Astrocyte (in vitro differentiated cells and primary cell): ENCODE measurements at places on chromosomes 4 and X.

- DNase-seq: no peak
These were observed 28.4 kb upstream of the WFS1 start for GRCh38 chr4:6241062-6241845.

GRCh38 chrX:13009273-13009672 lies 34.4 kb downstream of the TMSB4X start:
- no peak for DNase-seq

DNA sequence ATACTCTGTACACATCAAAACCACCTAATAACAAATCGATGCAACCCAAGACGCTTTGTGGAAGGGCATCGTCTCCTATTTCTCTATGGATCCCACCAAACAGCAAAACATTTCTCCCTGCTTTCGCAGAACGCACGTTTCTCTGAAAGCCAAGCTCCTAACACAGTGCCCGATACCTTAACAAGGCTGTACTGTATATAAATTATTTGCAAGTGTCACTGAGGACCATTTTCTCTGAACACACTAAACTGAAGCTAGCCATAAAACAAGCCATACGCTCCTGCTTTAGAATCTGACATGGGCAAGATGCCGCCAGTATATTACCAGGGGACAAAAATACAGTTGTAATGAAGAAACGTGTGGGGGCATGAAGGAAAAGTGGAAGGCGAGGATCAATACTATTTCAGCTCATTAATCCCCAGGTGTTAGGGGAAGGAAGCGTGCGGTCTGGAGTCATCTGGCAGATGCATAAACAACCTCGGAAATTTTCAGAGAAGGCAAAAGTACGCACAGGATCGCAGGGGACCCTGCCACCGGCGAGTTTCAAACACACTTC lies 703 bp downstream of the KCNIP4 start:
- no peak for DNase-seq

DNA sequence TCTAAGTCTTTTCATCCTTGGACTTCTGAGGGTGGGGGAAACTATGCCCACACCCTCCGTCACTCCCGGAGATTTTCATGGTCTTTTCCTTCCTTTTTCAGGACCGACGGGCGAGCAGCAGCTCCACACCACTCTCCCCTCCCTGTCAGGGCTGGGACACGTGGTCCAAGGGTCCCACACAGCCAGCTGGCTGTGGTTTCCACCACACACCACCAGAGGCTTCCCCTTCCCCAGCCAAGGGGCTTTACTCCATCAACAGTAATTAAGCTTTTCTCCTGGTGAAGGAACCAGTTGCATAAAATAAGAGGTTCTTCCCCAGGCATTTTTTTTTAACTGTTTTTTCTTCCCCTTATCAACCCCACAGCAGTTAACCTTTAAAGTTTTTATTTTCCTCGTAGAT lies 453.9 kb downstream of the GPAT3 start:
- DNase-seq: no peak

- DNase-seq: no peak
These were observed 103.3 kb upstream of the GATB start for GRCh38 chr4:151864068-151864467.

- DNase-seq: no peak
These were observed 438.1 kb downstream of the GBA3 start for GRCh38 chr4:23130845-23131244.

DNA sequence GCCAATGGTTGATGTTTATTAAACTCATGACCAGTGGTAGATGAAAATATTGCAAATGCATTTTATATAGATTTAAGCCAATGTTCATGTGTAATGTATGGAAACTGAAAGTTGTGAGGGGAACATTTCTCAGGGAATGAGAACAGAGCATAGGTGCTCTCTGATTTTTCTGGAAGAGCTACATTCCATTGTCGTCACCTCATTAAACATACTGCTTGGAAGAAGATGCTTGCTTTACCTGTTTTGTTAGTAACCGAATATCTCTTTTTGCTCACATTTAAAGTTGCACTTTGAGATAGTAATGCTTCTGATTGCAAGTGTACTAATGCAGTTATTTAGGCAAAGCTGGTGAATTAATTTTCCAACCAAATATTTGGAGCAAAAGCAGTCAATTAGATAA lies 93.8 kb upstream of the CLCN4 start:
- no peak for DNase-seq

GRCh38 chr4:81914623-81915022 lies 442.9 kb upstream of the RASGEF1B start:
- no peak for DNase-seq

GRCh38 chr4:139844459-139845036 lies 178.9 kb downstream of the MGST2 start:
- no peak for DNase-seq

DNA sequence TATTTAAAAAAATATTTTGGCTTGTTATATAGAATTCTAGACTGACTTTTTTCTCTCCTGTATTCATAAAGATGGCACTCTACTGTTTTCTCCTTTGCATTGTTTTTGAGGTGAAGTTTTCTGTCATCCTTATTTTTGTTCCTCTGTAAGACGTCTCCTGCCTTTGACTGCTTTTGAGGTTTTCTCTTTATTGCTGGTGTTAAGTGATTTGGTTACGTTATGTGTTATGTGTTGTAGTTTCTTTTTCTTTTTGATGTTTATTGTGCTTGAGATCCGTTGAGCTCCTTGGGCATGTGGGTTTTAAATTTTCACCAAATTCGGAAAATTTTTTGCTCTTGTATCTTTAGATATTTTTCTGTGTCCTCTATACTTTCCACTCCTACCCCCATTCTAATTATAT lies 50.0 kb downstream of the KDM6A start:
- no peak for DNase-seq

DNA sequence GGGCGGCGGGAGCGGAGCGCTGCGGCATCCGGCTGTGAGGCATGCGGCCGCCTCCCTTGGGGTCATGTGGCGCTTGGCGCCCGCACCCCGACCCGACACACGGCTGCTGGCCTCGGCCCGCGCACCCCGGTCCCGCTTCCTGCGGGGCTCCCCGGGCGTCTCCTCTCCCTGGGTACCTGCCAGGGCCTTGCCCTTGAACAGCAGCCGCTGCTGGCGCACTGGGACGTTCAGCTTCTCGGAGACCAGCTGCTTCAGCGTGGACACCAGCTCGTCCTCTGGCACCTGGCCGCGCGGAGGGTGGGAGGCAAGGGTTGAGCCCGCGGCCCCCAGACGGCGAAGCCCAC lies 391 bp downstream of the UBL4A start:
- no peak for DNase-seq

- no peak for DNase-seq
These were observed 196.2 kb downstream of the CBR4 start for GRCh38 chr4:168813890-168814289.

DNA sequence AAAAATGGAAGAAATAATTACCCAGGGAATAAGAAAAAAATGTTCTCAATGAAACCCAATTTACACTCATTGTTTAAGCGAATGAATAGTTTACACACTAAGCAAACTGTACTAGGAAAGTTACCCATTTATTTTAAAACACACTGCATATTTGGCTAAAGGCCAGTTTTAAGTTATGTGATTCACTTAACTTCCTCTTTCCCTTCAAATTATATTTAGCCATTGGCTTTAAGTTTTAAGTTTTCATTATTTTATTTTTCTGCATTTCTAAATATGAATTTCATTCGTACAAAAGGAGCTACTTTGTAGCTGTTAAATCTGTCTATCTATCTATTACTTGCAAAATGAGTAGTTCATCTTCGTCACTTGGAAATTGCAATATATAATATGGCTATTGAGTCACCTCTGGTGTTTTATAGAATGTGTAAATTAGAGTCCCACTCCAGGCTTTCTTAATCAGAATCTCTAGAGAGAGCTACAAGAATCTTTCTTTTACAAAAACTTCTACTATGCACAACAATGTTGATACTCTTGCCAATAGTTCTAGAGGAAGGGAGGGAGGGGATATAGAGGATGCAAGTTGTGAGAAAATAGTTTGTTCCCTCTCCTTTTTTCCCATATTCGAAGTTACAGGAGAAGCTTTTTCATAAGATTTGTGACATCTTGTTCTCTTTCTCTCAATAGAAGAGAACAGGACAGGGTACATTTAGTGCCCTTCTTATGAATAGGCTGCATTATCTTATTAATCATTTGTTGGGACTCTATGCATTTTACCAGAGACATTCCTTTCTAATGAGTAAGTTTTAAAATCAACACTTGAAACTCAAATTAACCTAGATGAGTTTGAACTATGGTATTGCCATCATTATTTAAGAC lies 41.8 kb downstream of the SULT1B1 start:
- DNase-seq: peak; percentile 15

GRCh38 chrX:130682990-130683389 lies 220.0 kb downstream of the ENOX2 start:
- peak; percentile 37 for DNase-seq

DNA sequence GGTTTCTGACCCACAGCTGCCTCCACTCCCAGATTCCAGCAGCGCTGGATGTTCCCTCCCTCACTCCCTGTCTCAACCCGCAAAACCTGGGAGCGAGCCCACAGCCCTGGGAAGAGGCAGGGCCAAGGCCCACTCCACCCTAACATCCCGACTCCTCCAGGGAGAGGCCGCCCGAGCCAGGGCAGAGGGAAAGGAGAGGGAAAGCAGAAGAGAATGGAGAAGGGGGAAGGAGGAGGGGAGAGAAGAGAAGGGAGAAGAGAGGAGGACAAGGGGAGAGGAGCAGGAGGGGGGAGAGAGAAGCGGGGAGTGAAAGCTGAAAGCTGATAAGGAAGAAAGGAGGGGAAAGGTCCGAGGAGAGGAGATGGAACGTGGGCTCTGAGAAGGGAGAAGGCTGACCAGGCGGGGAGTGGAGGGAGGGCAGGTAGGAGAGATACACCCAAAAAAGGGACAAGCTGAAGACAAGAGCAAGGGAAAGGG lies 120.2 kb upstream of the PJA1 start:
- DNase-seq: no peak

GRCh38 chrX:39176105-39176504 lies 374.8 kb downstream of the MID1IP1 start:
- DNase-seq: no peak

- no peak for DNase-seq
These were observed 8.0 kb downstream of the TBC1D14 start for GRCh38 chr4:6917461-6918271.

- DNase-seq: no peak
These were observed 22.2 kb downstream of the PHKA2 start for GRCh38 chrX:18961686-18962085.

DNA sequence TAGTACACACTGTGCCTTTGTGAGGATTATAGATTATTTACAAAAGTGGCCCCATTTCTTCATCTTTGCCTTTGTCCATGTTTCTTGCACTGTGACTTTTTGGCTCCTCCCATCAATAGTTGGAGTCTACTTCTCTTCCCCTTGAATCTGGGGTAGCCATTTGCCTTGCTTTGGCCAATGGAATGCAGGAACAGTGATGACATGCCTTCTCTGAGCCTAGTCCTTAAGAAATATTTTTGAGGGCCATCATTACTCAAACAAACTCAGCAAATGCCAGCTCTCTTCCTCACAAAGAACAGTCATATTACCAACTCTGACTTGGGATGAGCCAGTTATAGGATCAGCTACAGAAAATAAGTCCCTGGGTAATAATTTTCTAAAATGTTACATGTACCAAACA lies 189.6 kb downstream of the FRMPD4 start:
- no peak for DNase-seq

- DNase-seq: peak; percentile 8
These were observed 49.2 kb downstream of the ENPP6 start for GRCh38 chr4:184168406-184169019.

DNA sequence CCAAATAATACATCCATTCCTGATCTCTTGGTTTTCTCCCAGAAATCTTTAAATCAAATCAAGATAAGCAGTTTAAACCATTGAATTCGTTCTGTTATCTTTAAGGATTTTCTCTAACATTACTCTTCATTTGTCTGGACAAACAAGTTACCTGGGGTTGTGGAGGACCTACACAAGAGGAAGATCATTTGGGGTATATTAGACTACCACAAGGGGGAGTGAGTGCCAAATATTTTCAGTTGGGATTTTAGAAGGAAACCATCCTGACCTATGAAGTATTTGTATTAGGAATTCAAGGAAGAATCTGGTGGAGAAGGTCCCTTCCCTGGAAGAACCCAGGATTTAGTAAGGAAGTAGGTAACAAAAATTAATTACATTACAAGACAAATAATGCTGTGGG lies 12.0 kb upstream of the DCHS2 start:
- DNase-seq: peak; percentile 8

- DNase-seq: no peak
These were observed 661.7 kb upstream of the FAM241A start for GRCh38 chr4:111483375-111484169.

GRCh38 chr4:82900066-82900410 lies 497 bp upstream of the THAP9 start:
- DNase-seq: no peak

GRCh38 chr4:88779431-88779830 lies 81.8 kb upstream of the NAP1L5 start:
- DNase-seq: peak; percentile 86

- no peak for DNase-seq
These were observed 59.4 kb downstream of the CLCN4 start for GRCh38 chrX:10216208-10216607.

DNA sequence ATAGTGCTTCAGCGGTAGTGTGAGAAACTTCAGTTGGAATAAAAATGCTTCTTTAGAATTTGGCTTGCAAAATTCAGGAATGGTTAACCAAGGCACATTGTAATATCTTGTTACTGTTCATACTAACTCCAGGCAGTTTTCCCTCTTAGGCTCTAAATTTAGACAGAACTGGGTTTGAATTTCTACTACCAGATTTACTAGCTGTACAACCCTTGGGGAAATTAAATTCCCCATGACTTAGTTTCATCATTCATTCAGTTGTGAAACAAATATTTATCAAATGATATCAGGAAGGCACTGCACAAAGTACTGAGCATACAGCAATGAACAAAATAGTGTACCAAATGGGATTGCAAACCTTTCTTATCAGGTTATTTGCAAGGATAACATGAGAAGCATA lies 135.0 kb upstream of the IL15 start:
- DNase-seq: no peak

- DNase-seq: no peak
These were observed 69.1 kb downstream of the FAM53A start for GRCh38 chr4:1614854-1615595.

DNA sequence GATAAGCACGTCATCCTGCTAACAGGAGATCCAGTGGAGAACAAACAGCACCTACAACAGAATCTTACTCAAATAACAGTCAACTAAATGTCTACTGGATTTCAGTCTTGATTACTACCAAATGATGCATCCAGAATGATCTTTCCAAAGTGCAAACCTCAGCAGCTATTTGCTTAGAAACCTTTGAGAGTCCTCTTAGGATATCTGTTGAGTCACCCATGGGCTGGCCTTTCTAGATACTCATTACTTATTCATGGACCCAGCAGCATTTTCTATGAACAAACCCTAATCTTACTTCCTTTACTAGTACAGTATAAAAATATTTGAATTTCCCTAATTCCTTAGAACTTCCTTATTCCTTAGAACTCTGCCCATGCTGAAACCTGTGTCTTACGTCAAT lies 118.5 kb upstream of the PABPC4L start:
- peak; percentile 22 for DNase-seq

- DNase-seq: no peak
These were observed 2.2 kb upstream of the FAM114A1 start for GRCh38 chr4:38865445-38865844.

- no peak for DNase-seq
These were observed 207.6 kb upstream of the RASGEF1B start for GRCh38 chr4:81679315-81679714.

GRCh38 chr4:15921592-15921932 lies 17.0 kb downstream of the FGFBP1 start:
- no peak for DNase-seq

- DNase-seq: no peak
These were observed 17.3 kb upstream of the QRFPR start for GRCh38 chr4:121397941-121398601.

- DNase-seq: no peak
These were observed 205.6 kb downstream of the ZIC3 start for GRCh38 chrX:137771537-137771936.
